Epithelial cell of proximal tubule (primary cell): ENCODE measurements at places on chromosomes 3 and 15.
A peak's percentile ranks its signal among the peaks of the same experiment; 100 is the strongest.

DNA sequence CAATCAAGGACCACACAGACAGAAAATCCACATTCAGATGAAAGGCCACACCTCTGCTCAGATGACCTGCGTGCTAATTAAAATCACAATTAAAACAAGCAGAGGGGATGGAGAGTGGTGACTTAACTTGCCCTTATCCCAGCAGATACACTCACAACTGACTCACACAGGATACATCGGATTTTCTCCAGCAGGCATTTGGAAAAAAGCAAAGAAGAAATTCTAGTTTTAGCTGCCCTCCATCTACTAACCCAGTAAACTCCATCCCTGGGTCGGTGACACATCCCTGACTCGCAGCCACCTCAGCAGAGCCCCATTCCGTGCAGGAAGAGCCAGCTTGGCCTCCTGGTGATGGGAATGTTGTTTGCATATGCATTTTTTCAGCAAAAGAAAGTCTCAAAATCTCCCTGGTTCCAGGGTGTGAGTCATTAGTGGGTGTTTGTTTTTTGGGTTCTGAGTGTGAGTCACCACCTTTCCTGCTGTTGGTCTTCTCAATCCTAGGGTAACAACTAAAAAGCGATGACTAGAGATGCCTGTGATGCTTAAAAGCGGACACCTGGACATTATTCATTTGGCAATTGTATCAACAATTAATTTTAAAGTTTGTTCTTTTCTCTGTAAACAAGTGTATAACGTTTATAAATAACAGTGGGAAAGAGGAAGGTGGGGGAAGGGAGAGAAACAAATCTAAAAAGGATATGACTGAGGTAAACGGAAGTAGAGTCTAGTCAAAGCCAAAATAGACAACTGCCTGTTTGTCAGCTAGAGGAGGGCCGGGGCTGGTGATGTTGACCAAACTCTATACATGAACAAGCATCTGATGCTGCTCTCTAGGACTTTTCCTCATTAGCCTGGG is 49.8 kb upstream of the SLC4A7 start:
- DNase-seq, result peak; percentile 94

- DNase-seq, result no peak
Observed at GRCh38 chr15:60961541-60962485, 267.3 kb downstream of the RORA start.

DNA sequence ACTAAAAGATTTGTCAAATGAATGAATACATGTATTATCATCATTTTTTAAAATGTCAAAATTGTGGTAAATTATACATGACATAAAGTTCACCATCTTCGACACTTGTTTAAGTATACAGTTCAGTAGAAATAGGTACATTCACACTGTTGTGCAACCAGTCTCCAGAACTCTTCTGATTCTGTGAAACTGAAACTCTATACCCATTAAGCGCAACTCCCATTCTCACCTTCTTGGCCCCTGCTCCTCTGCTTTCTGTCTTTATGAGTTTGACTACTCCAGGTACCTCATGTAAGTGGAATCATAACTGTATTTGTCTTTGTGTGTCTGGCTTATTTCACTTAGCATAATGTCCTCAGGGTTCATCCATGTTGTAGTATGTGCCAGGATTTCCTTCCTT is 50.1 kb upstream of the KBTBD8 start:
- DNase-seq, result no peak

DNA sequence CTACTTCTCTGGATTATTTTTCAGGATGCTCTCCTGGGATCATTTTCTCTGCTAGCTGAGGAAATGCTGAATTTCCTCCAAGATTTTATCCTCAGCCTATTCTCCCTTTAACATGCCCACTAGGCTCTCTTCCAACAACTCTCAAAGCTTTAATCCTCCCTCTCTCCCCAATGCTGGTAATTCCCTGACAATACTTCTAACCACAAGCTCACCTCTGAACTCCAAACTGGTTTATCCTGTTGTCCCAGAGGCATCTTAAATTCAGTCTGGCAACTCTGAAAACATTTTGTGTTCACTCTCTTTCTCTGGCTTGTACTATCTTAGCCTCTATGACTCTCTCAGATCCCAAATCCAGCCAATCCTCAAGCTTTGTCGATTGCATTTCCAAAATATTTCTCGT is 490.3 kb downstream of the MECOM start:
- no peak for DNase-seq

DNA sequence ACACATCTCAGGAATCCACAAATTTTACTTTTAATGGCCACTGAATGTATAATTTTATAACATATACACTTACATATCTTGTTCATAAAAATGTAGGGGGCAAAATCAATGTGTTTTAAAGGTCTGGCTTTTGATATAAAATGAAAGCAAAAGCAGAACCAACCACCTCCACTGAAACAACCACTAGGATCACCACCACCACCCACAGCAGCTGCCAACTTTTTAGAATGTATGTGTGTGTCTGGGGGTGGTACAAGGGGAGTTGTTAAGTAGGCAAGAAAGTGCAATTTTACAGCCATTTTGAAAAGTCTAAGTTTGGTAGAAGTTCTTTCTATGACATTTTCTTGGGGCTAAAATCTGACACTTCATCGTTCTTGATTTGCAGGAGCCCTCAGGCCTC is 44.0 kb downstream of the OTOL1 start:
- no peak for DNase-seq

DNA sequence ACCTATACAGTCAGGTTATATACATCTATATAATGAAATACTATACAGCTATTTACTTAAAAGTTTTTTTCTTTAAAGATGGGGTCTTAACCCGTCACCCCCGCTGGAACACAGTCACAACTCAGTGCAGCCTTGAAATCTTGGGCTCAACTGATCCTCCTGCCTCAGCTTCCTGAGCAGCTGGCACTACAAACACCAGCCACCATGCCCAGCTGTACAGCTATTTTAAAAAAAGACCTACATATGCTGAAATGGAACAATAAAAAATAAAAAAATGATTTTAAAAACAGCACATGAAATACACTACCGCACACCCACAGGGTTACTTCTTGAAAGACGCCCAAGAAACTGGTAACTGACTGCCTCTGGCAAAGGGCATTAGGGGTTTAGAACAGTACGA is 3.8 kb downstream of the NCBP2 start:
- DNase-seq, result no peak

DNA sequence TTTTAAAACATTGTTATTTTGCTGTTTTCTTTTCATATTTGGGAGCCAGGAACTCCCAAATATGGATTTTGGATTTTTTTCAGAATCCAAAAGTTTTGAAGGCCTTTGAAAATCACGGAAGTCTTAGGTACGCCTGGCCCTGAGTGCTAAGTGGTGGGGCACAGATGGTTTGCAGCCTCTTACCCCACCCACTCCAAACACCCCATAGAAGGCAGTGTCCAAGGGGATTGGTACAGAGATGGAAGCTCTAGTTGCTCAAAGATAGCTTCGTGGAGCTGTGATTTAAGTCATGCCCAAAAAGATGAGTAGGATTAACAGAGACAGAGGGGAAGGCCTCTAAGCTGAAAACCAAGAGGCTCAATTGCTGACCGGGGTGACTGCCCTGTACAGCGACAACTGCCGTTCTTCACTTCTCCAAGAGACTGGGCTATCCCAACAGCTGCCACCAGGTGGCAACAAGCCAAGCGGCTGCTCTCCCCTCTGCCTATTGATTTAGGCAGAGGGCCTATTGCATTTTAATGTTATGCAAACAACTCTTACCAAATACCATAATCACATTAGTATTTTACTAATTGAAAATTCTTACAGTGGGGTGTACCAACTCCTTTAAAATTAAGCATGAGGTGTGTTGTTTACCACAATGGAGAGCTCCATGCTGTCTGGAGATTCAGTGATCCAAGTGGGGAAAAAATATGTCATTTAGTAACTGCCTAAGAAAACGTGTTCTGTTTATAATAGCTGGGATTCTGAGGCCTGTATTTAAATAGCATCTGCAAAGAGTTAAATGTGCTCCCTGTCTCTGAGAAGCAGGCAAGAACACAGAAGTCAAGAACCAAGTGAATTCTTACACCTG is 64.0 kb upstream of the C15orf61 start:
- no peak for DNase-seq

DNA sequence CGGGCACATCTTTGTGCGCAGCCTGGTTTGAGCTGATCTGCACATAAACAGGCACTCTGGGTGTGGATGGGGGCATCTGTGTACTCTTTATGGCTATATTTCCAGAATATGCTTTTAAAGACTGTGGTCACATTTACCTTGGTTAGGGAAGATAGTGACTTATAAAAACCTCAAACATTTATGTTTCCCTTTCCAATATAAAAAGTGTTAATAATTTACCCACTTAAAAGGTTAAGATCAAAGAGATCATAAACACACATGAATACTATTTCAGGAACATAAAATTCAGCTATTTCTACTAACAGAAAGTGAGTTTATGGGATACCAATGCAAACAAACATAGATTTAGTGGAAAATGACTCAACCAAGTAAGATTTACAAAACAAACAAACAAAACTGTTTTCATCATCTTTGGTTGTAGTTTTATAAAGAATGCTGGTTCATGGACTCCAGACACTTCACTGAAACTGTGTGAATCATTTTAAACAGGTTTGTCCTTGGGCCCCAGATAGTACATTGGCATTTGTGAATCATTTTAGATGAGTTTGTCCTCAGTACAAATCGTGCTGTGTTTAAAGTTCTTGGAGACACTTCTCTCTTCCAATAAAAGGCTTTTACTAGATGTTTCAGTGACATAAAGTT is 253.5 kb upstream of the CTDSPL start:
- no peak for DNase-seq

GRCh38 chr3:113271189-113271588 is 59.8 kb downstream of the BOC start:
- no peak for DNase-seq

- DNase-seq, result no peak
Observed at GRCh38 chr15:98391568-98391967, 256.8 kb upstream of the IGF1R start.

DNA sequence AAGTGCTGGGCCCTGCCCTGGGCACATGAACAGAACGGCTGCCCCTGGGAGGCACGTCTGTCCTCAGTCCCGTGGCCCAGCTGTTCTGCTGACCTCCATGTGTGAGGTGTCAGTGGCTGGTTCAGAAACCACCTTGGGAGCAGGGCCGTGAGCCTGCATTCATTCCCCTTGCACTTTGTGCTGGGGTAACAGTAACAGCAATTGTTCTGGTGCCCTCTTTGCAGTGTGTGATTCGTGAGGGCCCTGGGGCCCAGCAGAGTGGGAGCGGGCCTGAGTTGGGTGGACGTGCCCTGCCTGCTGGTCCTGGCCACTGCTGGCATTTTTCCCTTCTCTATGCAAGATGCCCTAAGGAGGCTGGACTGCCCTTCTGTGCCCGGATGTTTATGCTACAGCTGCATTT is 50.4 kb upstream of the MYZAP start:
- no peak for DNase-seq

DNA sequence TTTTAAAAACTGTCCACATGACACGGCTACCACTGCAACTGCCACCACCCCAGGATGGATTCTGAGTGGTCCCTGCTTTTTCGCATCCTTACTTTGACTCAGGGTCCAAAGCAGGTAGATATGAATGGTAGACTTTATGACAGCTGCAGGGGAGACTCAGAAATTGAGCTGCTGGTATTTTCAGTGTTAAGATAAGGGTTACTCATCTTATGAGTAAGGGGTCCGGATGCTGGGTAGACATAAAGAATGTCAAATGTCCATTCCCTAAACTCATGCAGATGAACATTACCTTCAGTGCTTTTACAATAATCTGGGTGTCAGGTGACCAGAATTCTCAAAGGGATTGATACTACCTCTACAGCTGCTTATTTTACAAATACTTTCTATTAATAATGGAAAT is 25.9 kb upstream of the BBX start:
- DNase-seq, result no peak

DNA sequence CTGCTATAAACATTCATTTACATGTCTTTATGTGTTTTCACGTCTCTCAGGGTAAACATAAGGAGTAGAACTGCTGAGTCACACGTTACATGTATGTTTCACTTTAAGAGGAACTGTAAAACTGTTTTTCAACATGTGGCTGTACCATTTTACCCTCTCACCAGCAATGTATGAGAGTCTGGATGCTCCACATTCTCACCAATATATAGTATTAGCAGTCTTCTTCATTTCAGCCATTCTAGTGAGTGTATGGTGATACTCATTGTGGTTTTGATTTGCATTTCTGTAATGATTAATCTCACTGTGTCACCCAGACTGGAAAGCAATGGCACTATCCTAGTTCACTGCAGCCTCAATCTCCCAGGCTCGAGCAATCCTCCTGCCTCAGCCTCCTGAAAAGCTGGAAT is 37.1 kb downstream of the PHC3 start:
- DNase-seq, result no peak

DNA sequence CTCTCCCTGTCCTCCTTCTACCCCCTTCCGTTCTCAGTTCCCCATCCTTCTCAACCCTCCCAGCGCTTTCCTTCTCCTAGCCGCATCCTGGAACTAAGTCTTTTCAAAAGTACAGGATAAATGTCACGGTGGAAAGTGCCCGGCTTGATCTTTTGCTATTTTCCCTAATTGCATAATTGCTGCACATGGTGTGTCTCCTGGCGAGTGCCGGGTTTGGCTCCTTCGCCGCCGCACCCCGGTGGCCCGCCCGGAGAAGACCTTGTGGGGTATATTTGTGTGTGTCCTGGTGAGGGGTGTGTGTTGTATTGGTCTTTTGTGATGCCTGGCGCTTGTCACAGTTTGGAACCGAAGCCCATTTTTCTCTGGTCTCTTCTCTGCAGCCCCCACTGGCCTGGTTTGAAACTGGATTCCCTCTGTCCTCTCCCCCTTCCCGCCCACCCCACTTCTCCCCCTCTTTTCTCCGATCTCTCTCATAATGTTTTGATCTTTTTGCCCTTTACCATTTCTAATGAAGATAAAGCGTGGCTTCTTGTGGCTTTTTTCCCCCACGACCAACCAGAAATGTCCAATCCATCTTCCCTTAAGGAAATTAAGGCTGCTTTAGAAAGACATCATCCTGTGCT is 692 bp downstream of the UBE2E2 start:
- DNase-seq, result no peak

GRCh38 chr3:170178651-170179050 is 2.9 kb downstream of the PHC3 start:
- DNase-seq, result no peak
